ENCODE measurements at places on chromosomes 1 and 21.

GRCh38 chr1:219664310-219665029, 51.6 kb upstream of the ZC3H11B start:
- DNase-seq, result no peak

DNA sequence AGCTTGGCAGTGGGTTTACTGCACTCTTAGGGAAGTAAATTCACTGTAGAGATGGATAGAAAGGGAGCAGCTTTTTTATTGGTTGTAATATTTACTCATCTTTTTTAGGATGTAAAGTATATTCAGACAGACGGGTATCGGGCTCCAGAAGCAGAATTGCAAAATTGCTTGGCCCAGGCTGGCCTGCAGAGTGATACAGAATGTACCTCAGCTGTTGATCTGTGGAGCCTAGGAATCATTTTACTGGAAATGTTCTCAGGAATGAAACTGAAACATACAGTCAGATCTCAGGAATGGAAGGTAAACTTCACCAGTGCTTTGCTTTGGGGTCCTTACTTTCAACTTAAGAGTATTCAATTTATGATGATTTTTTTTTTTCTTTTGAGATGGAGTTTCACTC, 3.2 kb downstream of the UHMK1 start:
- no peak for DNase-seq

DNA sequence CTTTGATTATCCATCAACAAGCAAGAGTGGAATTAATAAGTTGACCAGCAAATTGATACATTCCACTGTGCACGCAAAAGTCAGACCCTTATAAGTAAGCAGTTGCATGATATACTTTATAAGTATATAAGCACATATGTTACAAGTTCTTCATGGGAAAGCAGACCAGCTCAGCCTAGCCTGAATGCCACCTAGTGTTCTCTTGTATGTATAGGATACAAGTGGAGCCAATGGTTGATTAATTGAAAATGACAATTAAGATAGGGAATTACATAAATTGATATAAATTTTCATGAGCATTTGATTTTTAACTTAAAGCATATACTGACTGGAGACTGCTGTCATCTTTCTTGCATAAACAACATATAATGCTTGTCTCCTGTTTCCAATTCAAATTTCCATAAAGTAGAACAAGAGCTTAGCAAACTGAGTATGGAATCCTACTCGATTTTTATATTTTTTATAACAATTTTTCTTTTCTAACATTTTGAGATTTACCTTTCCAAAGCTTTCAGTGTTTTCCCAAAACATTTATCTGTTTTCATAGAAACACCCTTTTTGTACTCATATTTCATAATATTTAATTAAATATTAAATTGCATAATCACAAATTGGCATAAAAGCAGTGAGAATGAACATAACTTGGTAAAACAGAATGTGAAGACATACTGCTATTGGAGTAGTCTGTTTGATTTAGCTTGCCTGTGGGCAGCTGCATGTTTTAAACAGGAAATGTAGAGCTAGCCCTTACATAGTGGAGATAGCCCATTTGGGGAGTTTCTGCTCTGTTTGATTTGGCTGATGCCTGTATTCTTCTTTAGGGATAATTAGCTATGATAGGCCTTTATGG, 62.8 kb downstream of the MAGI3 start:
- DNase-seq, result peak; percentile 65

DNA sequence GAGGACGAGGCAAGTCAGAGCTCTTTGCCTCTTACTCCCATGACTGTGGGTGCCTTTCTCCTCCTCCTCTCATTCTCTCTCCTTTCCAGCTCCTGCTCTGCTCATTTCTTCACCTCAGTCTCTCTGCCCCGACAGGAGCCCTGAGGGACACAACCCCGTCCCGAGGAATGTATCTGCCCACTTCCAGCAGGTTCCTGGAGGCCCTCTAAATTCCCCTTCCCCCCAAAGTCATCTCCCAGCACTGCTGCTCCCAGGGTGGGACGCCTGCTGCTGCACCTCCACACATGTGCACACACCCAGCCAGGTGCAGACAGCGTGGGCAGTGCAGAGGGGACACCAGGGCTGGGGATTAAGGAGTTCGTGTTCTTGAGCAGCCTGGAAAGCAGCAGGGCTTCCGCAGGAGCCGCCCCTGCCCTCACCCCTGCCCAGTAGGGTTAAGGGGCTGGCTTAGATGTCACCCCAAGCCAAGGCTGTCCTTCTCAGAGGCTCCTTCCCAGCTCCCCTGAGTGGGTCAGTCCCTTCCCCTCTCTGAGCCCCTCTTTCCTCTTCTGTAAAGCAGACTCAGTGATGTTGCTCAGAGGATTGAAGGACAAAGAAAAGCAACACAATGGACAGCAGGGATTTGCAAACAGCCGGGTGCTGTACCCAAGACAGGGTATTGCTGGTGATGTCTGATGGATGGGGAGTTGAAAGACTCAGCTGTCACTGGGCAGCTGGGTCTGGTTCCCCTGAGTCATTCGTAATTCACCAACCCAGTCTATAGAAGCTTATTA, 346.0 kb downstream of the MATN1 start:
- DNase-seq, result no peak

GRCh38 chr1:169196161-169196560, 89.7 kb downstream of the ATP1B1 start:
- no peak for DNase-seq

DNA sequence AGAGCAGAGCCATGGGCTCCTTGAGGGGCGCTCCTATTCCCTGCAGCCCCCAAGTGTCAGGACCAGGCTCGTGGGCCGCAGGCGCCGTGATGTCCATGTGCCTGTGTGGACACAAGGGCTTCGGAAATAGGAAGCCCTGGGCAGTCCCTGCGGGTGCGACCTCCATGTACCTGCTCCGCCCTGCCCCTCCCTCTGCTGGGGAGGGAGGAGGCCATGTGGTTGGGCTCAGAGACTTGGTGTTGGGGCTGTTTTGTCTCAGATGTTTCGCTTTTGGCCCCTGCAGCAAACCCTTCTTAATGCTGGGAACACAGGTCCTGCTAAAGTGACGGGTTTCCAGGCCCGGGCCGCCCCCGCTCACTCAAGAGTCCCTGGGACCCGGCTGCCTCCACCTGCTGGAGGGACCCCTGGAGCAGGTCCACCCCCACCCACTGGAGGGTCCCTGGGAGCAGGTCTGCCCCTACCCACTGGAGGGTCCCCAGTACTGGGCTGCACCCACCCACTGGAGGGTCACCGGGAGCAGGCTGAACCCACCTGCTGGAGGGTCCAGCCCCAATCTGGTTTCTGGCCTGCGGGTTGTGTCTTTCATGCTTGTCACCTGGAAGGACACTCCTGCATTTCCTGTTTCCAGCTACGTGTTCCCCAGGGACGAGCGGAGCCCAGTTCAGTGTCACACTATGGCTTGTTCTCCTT, 156.5 kb downstream of the PEX14 start:
- no peak for DNase-seq

DNA sequence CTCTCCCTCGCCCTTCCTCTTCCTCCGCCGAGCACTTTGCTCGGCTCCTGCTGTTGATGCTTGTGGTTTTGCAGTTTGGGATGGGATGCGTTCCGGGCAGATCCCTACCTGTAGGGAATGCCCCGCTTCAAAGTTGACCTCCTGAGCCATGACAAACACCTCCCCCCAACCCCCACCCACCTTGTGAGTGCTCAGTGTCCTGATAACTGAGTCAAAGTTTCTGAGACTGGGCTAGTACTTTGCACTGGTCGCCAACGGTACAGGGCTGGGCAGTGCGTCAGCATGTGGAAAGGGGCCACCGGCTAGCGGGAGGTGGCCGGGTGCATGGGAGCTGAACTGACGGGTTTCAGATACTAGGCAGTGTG, 771 bp downstream of the RABGAP1L start:
- DNase-seq, result peak; percentile 32

- DNase-seq, result no peak
Observed at GRCh38 chr1:973459-974292, 7.4 kb downstream of the PLEKHN1 start.

GRCh38 chr1:151069103-151069486, 1.5 kb upstream of the GABPB2 start:
- DNase-seq, result no peak

- no peak for DNase-seq
Observed at GRCh38 chr1:184800876-184801275, 46.2 kb upstream of the EDEM3 start.

- DNase-seq, result peak; percentile 48
Observed at GRCh38 chr1:94039514-94039870, 81.5 kb downstream of the ABCA4 start.

DNA sequence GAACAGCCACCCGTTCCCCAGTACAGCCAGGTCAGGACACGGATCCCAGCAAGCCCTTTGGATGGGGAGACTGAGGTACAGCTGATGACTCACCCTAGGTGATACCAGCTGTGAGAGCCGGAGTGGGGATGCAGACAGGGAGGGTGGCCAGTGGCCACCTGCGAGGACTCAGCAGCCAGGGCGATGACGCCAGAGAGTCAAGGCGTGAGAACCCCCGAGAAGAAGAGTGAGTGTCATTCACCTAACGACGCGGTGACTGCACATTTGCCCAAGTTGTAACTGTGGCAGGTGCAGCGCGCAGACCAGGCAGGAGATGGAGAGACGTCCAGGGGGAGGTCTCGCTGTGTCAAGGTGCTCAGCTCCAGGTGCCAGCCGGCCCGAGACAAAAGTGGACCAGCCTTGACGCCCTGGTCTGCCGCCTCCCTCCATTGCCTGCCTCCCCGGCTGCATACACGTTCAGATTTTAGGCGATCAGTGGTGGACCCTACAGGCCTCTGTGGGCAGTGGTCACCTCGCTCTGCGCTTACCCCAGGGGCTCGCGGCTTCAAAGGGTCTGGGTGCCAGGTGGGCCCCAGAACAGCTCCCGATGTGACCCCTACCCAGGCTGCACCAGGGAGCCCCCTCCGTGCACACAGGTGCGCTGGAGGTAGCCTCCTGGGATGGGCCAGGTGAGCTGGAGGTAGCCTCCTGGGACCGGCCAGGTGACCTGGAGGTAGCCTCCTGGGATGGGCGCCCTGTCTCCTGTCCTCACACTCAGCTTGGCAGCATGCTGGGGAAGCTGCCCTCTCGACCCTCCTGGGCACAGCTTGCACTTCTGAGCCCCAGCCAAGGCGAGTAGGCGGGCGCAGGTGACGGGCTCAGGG, 11.9 kb downstream of the LRRC3 start:
- DNase-seq, result no peak

GRCh38 chr1:1669468-1670440, 10.9 kb upstream of the CDK11B start:
- DNase-seq, result no peak

GRCh38 chr1:162914601-162915000, 53.6 kb upstream of the CCDC190 start:
- DNase-seq, result no peak

DNA sequence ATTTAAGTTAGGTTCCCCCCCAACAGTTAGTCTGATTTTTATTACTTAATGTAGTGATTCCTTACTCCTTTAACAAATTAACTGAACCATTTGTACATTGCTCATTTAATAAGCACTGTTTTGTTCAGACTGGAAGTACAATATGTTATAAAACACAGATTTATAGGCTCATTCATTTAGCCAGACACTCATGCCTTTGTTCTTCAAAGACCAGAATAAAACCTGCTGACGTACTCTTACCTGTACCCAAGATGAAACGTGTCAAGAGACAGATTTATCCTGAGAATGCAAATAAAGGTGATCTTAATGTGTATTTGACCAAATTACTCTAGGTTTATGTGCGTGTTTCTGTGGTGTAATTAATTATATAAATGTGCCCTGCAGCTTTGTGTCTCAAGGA, 92.8 kb downstream of the INTS7 start:
- DNase-seq, result no peak

GRCh38 chr1:152743371-152744145, 14.3 kb upstream of the KPRP start:
- peak; percentile 8 for DNase-seq

DNA sequence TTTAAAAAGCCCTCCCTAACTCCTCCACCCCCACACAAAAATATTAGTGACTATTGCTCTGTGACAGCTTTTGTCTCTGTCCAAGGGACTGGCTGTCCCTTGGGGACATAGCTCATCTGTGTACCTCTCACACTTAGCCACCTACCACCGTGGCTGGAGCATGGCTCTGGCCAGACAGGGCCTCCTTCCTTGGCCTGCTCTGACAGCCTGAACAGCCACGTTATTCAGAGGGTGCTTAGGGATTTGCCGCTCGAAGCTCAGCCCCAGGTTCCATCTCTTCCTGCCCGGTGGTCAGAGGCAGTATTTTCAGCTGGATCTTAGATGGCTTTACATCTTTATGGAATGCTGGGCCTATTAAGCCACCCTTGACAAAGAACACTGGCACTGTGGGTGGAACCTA, 6.1 kb upstream of the CELSR2 start:
- DNase-seq, result no peak

All from HFFc6 (cell line).